ENCODE measurements at places on chromosomes 2 and 18.

GRCh38 chr18:58865701-58866065, 1.0 kb downstream of the ZNF532 start:
- H3K36me3 ChIP-seq = peaks cover 51% of the 10 kb centered on the region
- peak overlapping the region; percentile 99 for H3K27ac ChIP-seq
- H3K4me3 ChIP-seq = peak overlapping the region; percentile 89
- DNase-seq = no peak

- H3K4me3 ChIP-seq = no peak overlapping the region
- peaks cover 23% of the 10 kb centered on the region for H3K36me3 ChIP-seq
- peaks cover 80% of the 10 kb centered on the region for H3K4me1 ChIP-seq
- peaks cover 4% of the 10 kb centered on the region for H3K27me3 ChIP-seq
Observed at GRCh38 chr2:148971547-148971946, 67.0 kb upstream of the LYPD6B start.

DNA sequence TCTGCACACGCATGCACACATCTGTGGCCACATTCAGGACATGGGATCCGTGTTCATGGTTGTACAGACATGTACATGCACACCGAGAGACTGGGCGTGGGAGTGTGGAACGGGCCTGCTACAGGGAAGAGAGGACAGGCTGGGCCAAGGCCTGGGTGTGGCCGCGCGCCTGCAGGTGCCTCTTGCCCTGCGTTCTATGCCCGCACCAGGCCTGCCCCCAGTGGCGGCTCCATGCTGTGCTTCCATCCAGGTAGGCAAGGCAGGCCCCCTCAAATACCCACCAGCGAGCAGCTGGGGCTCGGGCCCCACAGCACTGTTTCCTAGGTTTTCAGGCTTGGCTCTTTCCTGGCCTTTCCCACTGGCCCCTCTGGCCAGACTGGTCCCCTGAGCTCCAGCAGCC, 15.5 kb upstream of the PTMA start:
- no peaks in the 10 kb centered on the region for H3K36me3 ChIP-seq
- peaks cover 37% of the 10 kb centered on the region for H3K4me1 ChIP-seq

GRCh38 chr2:19462256-19462645, 103.8 kb upstream of the OSR1 start:
- peaks cover 34% of the 10 kb centered on the region for H3K4me1 ChIP-seq
- peak overlapping the region; percentile 5 for H3K27ac ChIP-seq
- H3K27me3 ChIP-seq = peaks cover 3% of the 10 kb centered on the region
- no peak for DNase-seq

DNA sequence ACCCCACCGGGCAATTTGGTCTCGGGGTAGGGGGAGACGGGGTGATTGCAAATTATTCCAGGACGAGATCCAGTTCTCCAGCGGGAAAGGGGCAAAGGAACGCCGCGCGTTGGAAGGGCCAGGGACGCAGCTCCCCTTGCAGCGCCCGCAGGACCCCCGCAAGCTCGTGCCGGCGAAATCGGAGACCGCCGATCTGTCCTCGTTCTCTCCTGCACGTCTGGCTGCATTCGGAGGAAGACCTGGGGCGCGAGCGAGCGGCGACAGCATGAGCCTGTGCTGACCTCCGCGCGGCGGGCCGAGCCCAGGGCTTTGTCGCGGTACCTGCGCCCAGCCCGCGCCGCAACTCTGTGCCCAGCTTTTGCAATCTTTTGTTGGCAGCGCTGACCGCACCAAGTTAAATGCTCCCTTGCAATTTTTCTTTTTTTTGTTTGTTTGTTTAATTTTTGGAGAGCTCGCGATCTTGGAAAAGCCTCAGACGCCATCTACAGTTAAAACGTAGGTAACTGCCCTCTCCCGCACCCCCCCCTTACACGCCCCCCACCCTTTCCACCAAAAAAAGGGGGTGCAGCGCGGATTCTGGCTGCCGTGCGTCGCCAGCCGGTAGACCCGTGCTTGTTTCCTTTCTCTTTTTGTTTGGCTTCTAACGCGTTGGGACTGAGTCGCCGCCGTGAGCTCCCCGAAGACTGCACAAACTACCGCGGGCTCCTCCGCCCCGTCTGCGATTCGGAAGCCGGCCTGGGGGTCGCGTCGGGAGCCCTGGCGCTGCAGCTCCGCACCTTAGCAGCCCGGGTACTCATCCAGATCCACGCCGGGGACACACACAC, 667 bp downstream of the TRIB2 start:
- H3K36me3 ChIP-seq = peaks cover 5% of the 10 kb centered on the region
- no peaks in the 10 kb centered on the region for H3K27me3 ChIP-seq
- peak overlapping the region; percentile 99 for H3K4me3 ChIP-seq

- no peaks in the 10 kb centered on the region for H3K27me3 ChIP-seq
- peak overlapping the region; percentile 75 for H3K27ac ChIP-seq
- H3K4me3 ChIP-seq = no peak overlapping the region
- no peaks in the 10 kb centered on the region for H3K36me3 ChIP-seq
- peaks cover 6% of the 10 kb centered on the region for H3K4me1 ChIP-seq
Observed at GRCh38 chr2:178265851-178266250, 71.5 kb downstream of the OSBPL6 start.

GRCh38 chr2:152222975-152223637, 47.5 kb upstream of the STAM2 start:
- no peaks in the 10 kb centered on the region for H3K36me3 ChIP-seq
- no peak overlapping the region for H3K27ac ChIP-seq
- H3K4me3 ChIP-seq = no peak overlapping the region
- H3K27me3 ChIP-seq = peaks cover 3% of the 10 kb centered on the region
- H3K4me1 ChIP-seq = peaks cover 9% of the 10 kb centered on the region

- H3K36me3 ChIP-seq = no peaks in the 10 kb centered on the region
- H3K27ac ChIP-seq = peak overlapping the region; percentile 9
- H3K4me1 ChIP-seq = no peaks in the 10 kb centered on the region
- DNase-seq = no peak
- no peak overlapping the region for H3K4me3 ChIP-seq
Observed at GRCh38 chr2:20702563-20702962, 35.6 kb downstream of the GDF7 start.

DNA sequence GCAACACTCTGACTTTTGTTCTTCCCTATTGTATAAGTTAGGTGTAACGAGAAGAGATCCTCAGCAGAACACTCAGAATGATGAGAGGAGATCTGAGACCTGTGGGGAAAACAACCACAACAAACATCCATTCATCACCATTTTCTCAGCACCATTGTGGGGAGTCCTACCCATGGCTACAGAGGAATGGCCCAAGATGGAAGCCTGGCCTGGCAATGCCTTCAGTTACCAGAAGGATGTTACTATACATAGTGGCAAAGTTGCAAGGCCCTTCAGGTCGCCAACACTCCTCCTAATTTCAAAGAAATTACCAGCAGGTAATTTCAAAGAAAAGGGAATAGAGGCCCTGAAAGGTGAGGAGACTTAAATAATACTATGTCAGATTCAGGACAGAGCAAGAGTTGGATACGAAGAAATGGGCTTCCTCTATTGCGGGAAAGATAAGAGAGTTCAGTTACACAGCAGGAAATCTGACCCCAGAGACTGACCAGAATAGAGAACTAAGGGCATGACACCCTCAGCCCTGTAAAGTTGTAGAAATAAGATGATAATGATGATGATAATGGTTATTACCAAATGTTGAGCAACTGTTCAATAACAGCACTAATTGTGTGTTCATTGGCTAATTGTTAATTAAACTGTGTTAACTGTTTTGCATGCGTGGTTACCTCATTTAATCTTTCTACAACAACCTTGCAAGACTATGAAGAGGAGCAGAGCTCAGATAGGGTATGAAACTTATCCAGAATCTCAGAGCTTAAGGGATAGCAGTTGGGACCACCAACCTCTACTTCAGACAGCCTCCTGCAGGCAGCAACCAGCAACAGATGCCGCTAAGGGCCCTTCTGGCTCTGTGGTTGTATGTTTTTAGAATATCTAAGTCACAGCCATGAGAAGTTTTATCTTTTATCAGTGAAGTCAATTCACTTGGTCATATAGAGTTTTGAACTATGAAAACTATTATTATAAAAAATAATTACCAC, 37.5 kb downstream of the DHRS9 start:
- H3K27ac ChIP-seq = no peak overlapping the region
- peaks cover 5% of the 10 kb centered on the region for H3K4me1 ChIP-seq
- peaks cover 21% of the 10 kb centered on the region for H3K27me3 ChIP-seq
- H3K4me3 ChIP-seq = no peak overlapping the region
- no peak for DNase-seq

GRCh38 chr2:120983344-120983743, 247.7 kb downstream of the GLI2 start:
- H3K36me3 ChIP-seq = peaks cover 82% of the 10 kb centered on the region
- peaks cover 30% of the 10 kb centered on the region for H3K27me3 ChIP-seq
- no peak overlapping the region for H3K4me3 ChIP-seq
- peaks cover 7% of the 10 kb centered on the region for H3K4me1 ChIP-seq

DNA sequence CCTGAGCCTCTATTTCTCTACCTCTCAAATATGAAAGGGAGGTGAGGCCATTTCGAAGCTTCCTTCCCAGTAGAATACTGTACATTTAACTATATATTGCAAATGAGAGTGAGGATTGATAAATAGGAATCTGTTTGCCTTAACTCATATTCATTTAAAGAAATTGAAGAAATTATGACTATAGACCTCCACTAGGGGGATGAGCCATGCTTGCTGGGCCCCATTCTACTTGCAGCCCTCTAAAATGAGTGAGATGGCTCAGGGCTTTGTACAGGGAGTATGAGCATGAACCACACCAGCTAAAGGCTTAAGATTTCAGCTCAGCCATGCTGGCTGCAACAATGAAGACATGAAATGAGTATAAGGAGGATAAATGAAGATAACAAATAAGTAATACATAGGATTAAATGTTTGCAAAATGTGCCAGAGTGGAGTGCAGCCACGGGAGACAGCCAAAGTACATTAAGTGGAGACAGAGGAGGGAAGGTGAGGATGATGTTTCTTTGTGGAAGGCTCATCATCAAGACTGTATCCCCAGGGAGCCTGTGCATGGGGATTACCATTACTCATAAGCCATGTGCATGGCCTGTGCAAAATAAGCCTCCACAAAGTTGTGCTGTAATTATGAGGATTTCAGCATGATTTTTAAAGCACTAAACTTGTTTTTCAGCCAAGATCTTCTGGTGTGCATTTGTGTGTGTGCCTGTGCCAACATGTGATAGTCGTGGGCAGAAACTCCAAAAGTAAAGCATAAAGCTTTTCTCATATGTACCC, 300.8 kb downstream of the CNTNAP5 start:
- H3K27ac ChIP-seq = no peak overlapping the region
- no peak for DNase-seq
- peaks cover 9% of the 10 kb centered on the region for H3K4me1 ChIP-seq

GRCh38 chr2:55099878-55100820, 49.9 kb upstream of the RTN4 start:
- no peaks in the 10 kb centered on the region for H3K36me3 ChIP-seq
- no peak for DNase-seq
- H3K4me1 ChIP-seq = no peaks in the 10 kb centered on the region
- no peaks in the 10 kb centered on the region for H3K27me3 ChIP-seq
- no peak overlapping the region for H3K27ac ChIP-seq
